Kidney (tissue), 22 donors: ENCODE measurements at places on chromosomes 5 and 9. TPM values are rescaled to one million over a fixed set of nuclear protein-coding genes. Genes with fewer than 3 reads are reported as not detected.

DNA sequence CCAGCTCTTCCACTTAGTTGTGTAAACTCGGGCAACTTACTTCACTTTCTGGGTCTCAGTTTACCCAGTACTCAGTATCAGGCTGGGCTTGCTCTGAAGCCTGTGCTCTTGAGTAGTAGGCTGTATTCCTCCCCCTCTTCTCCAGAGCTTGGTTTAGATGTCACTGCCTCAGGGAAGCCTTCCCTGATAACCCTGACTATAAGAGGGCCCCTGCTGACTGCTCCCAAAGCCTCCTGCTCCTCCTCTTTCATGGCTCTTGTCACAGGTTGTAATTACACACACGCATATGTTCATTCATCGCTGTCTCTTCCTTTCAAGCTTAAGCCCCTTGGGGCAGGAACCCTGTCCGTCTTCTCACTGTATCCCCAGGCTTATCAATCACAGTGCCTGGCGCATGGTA, 140.2 kb downstream of the RGS3 start:
- H3K36me3 ChIP-seq: no peaks in the 10 kb centered on the region
- DNase-seq: no peak
- no peaks in the 10 kb centered on the region for H3K27me3 ChIP-seq

- no peak overlapping the region for H3K4me3 ChIP-seq
- H3K27ac ChIP-seq: peak overlapping the region; percentile 95
- H3K36me3 ChIP-seq: no peaks in the 10 kb centered on the region
- H3K4me1 ChIP-seq: peaks cover 21% of the 10 kb centered on the region
Observed at GRCh38 chr5:56639476-56639875, 175.9 kb upstream of the MAP3K1 start.

- H3K36me3 ChIP-seq: no peaks in the 10 kb centered on the region
- no peak for DNase-seq
- H3K4me3 ChIP-seq: no peak overlapping the region
- no peak overlapping the region for H3K27ac ChIP-seq
- H3K27me3 ChIP-seq: no peaks in the 10 kb centered on the region
- no peaks in the 10 kb centered on the region for H3K4me1 ChIP-seq
Observed at GRCh38 chr5:17228821-17229291, 11.4 kb downstream of the BASP1 start.

- H3K4me1 ChIP-seq: peaks cover under 1% of the 10 kb centered on the region
- H3K36me3 ChIP-seq: no peaks in the 10 kb centered on the region
- H3K27ac ChIP-seq: no peak overlapping the region
- DNase-seq: peak; percentile 35
Observed at GRCh38 chr9:127931092-127931881, 710 bp upstream of the PIP5KL1 start.

PLAC8L1 gene
- not detected for total RNA-seq

GRCh38 chr5:122847687-122848081, 2.3 kb downstream of the SNX24 start:
- no peak for DNase-seq
- no peak overlapping the region for H3K4me3 ChIP-seq
- no peaks in the 10 kb centered on the region for H3K4me1 ChIP-seq
- no peaks in the 10 kb centered on the region for H3K36me3 ChIP-seq
- no peaks in the 10 kb centered on the region for H3K27me3 ChIP-seq
- no peak overlapping the region for H3K27ac ChIP-seq

ADAMTSL1 gene
- 27.3 TPM for total RNA-seq

SLC45A2 gene
- 0.22 TPM for total RNA-seq

- no peak overlapping the region for H3K27ac ChIP-seq
- no peaks in the 10 kb centered on the region for H3K36me3 ChIP-seq
- H3K27me3 ChIP-seq: no peaks in the 10 kb centered on the region
- no peaks in the 10 kb centered on the region for H3K4me1 ChIP-seq
Observed at GRCh38 chr5:148499452-148499851, 115.7 kb downstream of the FBXO38 start.

GRCh38 chr5:72346398-72346797, 26.2 kb downstream of the PTCD2 start:
- H3K4me1 ChIP-seq: no peaks in the 10 kb centered on the region
- H3K4me3 ChIP-seq: no peak overlapping the region
- peaks cover 7% of the 10 kb centered on the region for H3K36me3 ChIP-seq
- no peaks in the 10 kb centered on the region for H3K27me3 ChIP-seq

HMMR gene
- total RNA-seq: 0.91 TPM

- no peaks in the 10 kb centered on the region for H3K27me3 ChIP-seq
- peak overlapping the region; percentile 44 for H3K27ac ChIP-seq
- H3K4me3 ChIP-seq: no peak overlapping the region
Observed at GRCh38 chr9:38058452-38059232, 10.4 kb downstream of the SHB start.

SEMA5A gene
- total RNA-seq: 23.3 TPM

SPATA31A7 gene
- total RNA-seq: not detected

SPINK7 gene
- not detected for total RNA-seq

- no peaks in the 10 kb centered on the region for H3K36me3 ChIP-seq
- no peak overlapping the region for H3K4me3 ChIP-seq
- no peaks in the 10 kb centered on the region for H3K27me3 ChIP-seq
- DNase-seq: no peak
- H3K4me1 ChIP-seq: no peaks in the 10 kb centered on the region
- H3K27ac ChIP-seq: no peak overlapping the region
Observed at GRCh38 chr5:68385936-68386335, 170.4 kb downstream of the PIK3R1 start.

- DNase-seq: no peak
- H3K4me3 ChIP-seq: no peak overlapping the region
- peaks cover 6% of the 10 kb centered on the region for H3K4me1 ChIP-seq
- no peaks in the 10 kb centered on the region for H3K36me3 ChIP-seq
- no peak overlapping the region for H3K27ac ChIP-seq
Observed at GRCh38 chr5:65017636-65018035, 248.9 kb downstream of the CWC27 start.

ANKRD18B gene
- total RNA-seq: 0.72 TPM

IL31RA gene
- 0.44 TPM for total RNA-seq

- no peaks in the 10 kb centered on the region for H3K4me1 ChIP-seq
- no peaks in the 10 kb centered on the region for H3K36me3 ChIP-seq
- no peaks in the 10 kb centered on the region for H3K27me3 ChIP-seq
- no peak overlapping the region for H3K4me3 ChIP-seq
Observed at GRCh38 chr5:144015961-144016360, 154.5 kb downstream of the YIPF5 start.

GRCh38 chr5:134371834-134372340, 518 bp downstream of the UBE2B start:
- H3K36me3 ChIP-seq: no peaks in the 10 kb centered on the region
- peak; percentile 71 for DNase-seq
- peak overlapping the region; percentile 100 for H3K27ac ChIP-seq
- no peaks in the 10 kb centered on the region for H3K27me3 ChIP-seq

GRCh38 chr5:38078161-38078560, 180.2 kb upstream of the EGFLAM start:
- H3K27ac ChIP-seq: no peak overlapping the region
- H3K36me3 ChIP-seq: no peaks in the 10 kb centered on the region
- DNase-seq: no peak
- H3K4me1 ChIP-seq: no peaks in the 10 kb centered on the region
